GM04504 (cell line): ENCODE measurements at places on chromosomes 6 and 20.
A peak's percentile ranks its signal among the peaks of the same experiment; 100 is the strongest.

DNA sequence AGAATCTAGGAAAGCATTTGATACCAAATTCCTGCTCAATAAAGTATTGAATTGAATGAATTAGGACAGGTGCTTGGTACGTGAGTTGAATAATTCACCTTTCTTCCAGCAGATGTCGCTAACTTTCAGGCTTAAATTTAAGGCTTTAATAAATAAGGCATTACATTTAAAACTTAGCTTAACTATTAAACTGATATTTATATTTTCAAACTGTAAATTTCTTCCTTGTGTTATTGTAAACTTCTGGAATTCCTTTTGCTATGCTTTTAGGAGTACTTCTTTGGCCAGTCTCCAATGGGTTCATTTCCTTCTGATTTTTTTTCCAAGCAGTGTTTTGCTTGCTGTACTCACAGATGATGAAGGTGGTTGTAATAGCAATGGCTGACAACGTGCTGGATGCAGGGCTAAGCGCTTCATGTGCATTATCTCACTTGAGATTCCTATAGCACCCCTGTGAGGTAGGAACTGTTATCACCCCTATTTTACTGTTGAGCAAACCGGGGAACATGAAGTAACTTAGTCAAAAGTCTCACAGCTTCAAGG is 71.3 kb upstream of the SLC2A12 start:
- no peak for DNase-seq

DNA sequence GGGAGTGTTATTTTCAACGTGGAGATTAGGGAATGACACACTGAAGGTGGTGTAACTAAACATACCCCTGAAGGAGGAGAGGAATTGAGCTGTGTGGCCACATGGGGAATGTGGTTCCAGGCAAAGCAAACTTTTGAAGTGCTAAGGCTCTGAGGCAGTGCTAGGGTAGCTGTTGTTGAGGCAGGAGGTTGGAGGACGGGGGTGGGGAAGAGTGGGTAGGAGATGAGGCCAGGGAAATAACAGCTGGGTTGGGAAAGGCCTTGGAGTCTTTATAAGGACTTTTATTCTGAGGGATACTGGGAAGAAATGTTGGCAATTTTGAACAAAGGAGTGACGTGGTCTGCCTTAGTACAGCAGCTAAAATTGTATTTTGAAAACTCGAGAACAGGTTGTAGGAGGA is 13.0 kb downstream of the RPRD1B start:
- DNase-seq: no peak

- DNase-seq: peak; percentile 57
These were observed 60.4 kb upstream of the AKAP12 start for GRCh38 chr6:151179321-151179720.

GRCh38 chr20:60249436-60249835 is 291.2 kb downstream of the CDH26 start:
- peak; percentile 80 for DNase-seq

DNA sequence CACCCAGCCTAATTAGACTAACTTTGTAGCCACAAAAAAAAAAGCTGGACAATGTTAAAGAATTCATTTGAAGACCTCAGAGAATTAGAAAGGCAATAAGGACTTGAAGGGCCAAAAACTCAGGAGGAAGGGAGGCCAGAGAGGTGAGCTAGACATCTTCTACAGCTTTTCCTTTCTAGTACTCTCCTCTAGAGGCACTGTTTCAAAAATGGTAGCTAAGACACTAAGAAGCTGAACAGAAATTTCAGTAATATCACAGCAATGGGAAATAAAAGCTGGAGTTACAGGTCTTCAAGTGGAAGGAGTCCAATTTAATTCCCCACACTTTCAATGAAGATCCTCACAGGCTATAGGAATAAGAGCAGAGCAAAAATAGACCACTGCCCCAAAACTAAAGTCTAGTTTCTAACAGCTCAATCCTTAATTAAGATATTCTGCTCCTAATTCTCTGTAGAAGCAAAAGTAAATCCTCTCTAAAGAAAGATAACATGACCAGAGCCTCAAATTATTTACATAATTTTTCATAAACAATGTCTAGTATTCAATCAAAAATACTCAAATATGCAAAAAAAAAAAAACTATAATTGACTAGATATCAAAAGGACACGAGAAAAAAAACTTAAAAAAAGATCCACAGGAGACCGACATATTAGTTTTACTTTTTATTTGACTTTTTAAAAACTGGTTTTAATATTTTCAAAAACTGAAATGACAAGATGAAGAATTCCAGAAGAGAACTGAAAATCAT is 63.7 kb downstream of the RNGTT start:
- DNase-seq: no peak

DNA sequence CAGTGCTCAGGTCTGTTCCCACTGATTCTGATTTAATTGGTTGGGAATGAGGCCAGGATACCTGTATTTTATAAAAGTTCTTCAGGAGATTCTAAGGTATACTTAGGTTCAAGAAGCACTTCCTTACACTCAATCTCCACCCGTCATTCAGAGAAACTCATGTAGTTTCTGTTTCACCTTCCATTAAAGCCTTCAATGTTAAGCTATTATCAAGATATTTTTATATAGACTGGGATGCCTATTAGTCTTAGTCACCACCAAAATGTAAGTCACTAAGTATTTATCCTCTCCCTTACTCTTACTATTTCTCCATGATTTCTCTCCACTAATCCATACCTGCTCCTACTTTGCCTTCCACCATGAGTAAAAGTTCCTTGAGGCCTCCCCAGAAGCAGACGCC is 38.1 kb upstream of the GCLC start:
- DNase-seq: no peak

DNA sequence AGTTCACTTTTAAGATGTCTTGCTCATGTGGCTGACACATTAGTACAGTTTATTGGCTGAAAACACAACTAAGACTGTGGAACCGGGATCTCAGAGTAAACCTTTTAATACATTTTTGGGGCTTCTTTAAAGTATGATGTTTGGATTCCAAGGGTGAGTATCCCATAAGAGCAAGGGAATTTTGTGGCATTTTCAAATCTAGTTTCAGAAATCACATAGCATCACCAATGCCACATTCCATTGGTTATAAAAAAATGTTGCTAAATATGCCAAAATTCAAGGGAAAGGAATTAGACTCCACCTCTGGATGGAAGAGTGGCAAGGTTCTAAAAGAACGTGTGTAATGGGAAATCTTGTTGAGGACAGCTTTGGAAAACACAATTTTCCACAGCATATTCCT is 338.6 kb downstream of the COL12A1 start:
- DNase-seq: no peak

DNA sequence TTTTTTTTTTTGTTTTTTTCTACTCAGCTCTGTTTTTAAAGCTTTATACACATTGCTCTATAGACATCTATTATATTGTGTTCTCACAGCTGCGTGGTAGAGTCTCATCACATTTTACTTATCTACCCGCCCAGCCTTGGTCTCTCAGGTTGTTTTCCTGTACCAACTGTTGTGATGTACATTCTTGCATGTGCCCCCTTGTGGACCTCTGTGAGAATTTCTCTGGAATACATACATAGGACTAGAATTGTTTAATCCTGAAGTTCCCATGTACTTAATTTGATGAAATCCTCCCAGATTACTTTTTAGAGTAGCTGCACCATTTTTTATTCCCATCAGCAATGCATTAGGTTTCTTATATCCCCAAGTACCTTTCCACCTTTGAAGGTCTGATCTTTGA is 40.4 kb upstream of the TINAG start:
- no peak for DNase-seq

DNA sequence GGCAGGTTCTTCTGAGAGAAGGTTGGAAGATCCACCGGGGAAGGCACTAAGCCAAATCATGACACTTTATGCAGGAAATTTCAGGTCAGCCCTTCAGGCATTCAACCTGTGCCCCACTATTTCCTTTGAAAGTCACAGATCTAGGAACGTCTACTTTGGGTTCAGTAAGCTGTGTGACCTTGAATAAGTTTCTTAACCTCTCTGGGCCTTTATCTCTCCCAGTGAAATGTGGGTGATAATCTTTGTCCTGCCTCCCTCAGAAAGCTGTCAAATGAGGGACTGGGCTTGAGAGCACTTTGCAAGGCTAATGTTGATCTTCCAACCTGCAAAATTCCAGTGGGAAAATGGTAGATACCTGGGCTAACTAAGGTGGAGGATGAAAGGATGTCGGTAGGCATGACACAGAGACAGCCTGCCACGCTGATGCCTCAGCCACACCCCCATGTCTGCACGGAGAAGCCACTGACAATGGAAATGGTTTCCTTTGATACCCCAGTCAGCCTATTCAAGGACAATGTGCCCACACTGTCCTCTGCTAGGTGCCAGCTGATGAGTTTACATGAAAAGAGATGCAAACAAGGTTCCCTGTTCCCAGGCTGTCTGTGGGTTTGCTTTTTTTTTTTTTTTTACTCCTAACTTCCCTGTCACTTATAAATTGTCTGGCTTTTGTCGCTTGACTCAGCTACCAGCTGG is 9.3 kb downstream of the BNIP5 start:
- no peak for DNase-seq

DNA sequence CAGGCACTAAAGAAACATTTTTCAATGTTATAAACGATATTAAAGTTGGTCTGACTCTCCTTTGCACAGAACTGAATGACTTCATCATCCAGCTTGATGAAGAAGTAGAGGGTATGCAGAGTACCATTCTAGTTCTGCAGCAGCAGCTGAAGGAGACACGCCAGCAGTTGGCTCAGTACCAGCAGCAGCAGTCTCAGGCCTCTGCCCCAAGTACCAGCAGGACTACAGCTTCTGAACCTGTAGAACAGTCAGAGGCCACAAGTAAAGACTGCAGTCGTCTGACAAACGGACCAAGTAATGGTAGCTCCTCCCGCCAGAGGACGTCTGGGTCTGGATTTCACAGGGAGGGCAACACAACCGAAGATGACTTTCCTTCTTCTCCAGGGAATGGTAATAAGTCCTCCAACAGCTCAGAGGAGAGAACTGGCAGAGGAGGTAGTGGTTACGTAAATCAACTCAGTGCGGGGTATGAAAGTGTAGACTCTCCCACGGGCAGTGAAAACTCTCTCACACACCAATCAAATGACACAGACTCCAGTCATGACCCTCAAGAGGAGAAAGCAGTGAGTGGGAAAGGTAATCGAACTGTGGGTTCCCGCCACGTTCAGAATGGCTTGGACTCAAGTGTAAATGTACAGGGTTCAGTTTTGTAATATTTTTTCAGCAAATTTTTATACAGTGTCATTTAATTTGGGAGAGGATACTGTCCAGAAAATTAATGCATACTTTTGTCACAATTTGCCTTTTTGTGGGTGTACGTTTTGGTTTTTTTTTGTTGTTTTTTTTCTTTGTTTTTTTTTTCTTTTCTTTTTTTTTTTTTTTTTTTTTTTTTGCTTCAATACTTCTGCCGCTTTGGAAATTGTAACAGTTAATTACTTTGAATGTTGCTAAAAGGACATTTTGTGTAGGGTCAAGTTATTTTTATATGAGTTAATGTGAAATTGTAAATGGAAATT is 6.6 kb upstream of the ACAT2 start:
- no peak for DNase-seq

DNA sequence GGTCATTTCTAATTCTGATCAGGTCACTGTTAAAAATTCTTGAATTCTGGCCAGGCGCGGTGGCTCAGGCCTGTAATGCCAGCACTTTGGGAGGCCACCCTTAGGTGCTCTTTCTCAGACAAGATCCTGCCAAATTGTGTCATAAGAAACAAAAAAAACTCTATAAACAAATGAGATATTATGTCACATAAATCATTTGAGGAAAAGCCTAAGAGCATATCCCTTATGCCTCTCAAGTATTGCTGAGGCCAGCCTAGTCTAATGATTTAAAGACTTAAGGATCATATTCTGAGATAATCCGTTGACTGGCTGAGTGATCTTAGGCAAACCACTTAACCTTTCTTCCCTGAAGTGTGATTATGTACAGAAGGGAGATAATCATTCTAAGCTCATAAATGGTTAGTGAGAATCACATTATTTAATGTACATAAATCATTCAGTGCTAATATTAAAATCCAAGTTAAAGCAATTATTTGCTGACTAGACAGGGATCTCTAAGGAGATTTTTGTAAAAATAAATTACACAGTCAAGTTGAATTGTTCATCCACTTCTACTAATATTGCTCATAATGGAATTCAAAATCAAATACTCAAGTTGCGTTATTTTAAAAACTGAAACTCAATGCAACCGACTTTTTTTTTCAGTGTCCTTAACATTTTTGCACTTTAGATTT is 365.4 kb downstream of the PHF3 start:
- DNase-seq: no peak

- DNase-seq: no peak
These were observed 56.2 kb downstream of the AGPAT4 start for GRCh38 chr6:161217628-161218027.

GRCh38 chr20:51440589-51440988 is 101.9 kb downstream of the NFATC2 start:
- no peak for DNase-seq

DNA sequence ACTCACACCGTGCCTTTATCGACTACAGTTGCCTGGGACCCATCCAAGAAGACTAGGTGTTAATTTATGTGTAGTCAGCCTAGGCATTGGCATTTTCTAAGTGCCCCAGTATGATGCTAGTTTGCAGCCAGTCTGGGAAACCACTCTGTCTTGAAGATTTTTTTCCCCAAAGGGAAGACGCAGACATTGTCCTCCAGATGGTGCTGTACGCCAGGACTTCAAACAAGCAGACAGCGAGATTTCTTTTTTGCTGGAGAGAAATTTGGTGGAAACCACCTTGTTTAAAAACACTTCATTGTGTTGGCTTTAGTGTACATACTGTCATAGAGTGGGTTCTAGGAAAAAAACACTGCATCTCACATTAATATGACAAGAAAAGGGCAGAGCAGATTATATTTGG is 30.0 kb downstream of the ALDH5A1 start:
- DNase-seq: peak; percentile 5

DNA sequence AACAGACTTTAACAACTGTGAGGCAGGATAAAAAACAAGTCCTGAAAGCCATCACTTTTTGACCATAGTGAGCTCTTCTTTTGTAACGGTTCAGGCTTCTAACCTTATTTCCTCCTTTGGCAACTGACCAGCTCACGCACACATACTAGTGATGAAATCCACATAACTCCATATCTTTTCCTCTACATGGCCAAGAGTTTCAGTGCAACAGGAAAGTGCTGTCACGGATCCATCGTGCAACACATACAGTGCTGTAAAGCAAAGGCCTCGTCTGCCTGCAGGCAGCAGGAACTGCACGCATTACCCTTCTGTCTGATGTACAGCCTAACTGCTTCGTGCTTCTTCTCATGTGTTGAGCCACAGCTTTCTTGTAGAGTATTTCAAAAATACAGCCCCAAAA is 108.5 kb downstream of the EPM2A start:
- no peak for DNase-seq

- DNase-seq: no peak
These were observed 26.1 kb downstream of the ZNF311 start for GRCh38 chr6:28978959-28979561.

- no peak for DNase-seq
These were observed 693 bp downstream of the HLA-F start for GRCh38 chr6:29723666-29724588.

- no peak for DNase-seq
These were observed 34.1 kb downstream of the CDYL start for GRCh38 chr6:4809999-4810918.

DNA sequence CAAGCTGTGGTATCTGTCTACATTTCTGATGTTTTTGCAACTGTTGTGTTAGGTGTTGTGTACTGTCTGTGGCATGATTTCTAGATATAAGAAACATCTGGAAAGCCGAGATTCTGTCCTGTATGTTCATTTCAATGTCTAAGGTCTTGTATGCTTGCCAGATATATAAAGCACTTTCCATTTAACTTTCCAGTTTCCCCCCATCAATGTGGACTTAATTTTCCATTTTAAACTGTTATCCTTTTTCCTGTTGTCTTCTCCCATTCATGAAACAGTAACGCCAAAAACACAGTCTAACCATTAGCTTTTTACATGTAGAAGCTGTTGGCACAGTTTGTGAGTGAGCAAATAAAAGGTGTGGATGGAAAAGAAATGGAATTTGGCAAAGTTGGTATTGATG is 181.6 kb downstream of the FARS2 start:
- DNase-seq: no peak
